Pancreas (tissue), 10 donors: ENCODE measurements at places on chromosomes 3 and 15.

DNA sequence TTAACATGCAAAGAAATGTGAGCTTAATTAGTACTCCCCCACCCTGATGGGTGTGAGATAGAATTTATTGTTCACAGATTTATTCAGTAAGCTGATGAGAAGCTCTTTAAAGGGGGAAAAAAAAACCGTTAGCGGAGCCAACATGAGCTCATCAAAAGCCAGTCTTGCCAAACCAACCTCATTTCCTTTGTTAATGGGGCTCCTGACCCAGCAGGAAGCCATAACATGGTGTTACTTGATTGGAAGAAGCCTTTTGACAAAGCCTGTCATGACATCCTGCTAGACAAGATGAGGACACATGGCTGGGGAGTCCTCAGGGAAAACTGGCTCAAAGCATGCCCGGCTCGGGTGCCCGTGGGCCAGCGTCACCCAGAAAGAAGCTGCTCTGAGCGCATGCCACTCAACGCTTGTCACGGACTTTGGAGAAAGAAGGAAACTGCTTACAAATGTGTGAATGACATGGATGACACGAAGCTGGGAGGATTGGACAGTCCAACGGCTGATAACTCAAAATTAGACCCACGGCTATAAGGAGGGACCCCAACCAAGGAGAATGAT lies 64.6 kb downstream of the SLCO2A1 start:
- no peaks in the 10 kb centered on the region for H3K4me1 ChIP-seq
- no peaks in the 10 kb centered on the region for H3K36me3 ChIP-seq
- no peak for DNase-seq
- H3K4me3 ChIP-seq = no peak overlapping the region
- no peak overlapping the region for H3K27ac ChIP-seq
- H3K27me3 ChIP-seq = no peaks in the 10 kb centered on the region

DNA sequence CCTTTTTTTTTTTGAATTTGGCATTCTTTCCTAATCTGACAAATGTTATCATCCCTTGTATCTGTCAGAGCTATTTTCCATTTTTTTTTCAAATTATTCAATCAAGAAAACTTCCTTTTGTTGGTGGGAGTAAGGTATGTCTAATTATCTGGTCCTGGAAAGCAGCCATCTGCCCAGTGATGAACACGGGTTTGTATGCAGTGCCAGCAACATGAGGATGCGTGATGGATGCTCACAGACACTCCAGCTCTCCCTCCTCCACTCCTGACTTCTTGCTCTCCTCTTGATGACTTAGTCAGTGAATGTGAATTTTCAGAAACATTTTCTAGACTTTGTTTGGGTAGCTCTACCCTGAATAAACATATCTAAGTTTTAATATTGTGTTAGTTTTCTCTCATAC lies 79.2 kb downstream of the IL1RAP start:
- no peaks in the 10 kb centered on the region for H3K36me3 ChIP-seq
- H3K4me1 ChIP-seq = peaks cover 5% of the 10 kb centered on the region
- H3K4me3 ChIP-seq = no peak overlapping the region
- no peaks in the 10 kb centered on the region for H3K27me3 ChIP-seq
- DNase-seq = no peak

GRCh38 chr15:79922512-79923078 lies 25.8 kb upstream of the MTHFS start:
- H3K36me3 ChIP-seq = peaks cover 10% of the 10 kb centered on the region
- H3K27me3 ChIP-seq = no peaks in the 10 kb centered on the region
- peak overlapping the region; percentile 88 for H3K27ac ChIP-seq
- no peak for DNase-seq
- H3K4me3 ChIP-seq = peak overlapping the region; percentile 93

- H3K4me1 ChIP-seq = no peaks in the 10 kb centered on the region
- no peaks in the 10 kb centered on the region for H3K27me3 ChIP-seq
- H3K4me3 ChIP-seq = no peak overlapping the region
- no peak overlapping the region for H3K27ac ChIP-seq
- H3K36me3 ChIP-seq = no peaks in the 10 kb centered on the region
These were observed 95.9 kb upstream of the ATP11B start for GRCh38 chr3:182697345-182697919.
